Lower leg skin (tissue), 4 donors: ENCODE measurements at places on chromosomes 11 and 22.

GRCh38 chr22:48096851-48097665, 1334.6 kb downstream of the TBC1D22A start:
- DNase-seq, result peak; percentile 70

DNA sequence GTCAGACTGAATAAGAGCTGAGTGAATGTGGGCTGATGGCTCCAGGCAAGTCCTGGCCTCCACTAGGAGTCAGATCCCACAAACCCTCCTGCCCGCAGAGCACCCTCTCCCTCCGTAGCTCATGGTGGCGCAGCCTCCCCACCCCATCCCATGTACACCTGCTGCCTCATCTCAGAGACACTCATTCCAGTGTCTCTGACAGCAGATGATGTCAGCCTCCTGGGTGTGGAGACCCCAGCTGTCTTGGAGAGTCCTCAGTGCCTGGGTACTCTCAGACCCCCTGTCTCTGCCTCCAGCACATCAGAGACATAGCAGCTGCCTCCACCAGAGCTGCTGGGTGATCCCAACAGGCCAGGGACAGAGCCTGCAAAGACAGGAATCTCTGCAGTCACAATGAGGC, 9.5 kb downstream of the IGLL5 start:
- DNase-seq, result no peak

DNA sequence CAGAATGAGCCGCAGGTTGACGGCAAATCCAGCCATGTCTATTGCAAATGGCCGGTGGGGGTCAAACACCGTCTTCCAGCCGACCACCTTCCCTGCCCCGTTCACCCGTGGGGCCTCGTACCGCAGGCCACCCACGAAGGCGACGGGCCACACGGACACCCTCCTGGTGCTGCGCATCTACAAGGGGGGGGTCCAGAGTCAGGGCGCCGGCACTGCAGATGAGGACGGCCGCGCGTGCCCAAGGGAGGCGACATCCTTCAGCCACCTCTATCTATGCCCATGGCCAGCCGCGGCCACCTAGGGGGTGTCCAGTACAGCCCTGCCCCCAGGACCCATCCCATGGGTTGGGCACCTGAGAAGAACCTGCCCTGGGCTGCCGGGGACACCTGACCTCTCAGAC, 29.2 kb downstream of the B3GAT1 start:
- no peak for DNase-seq

DNA sequence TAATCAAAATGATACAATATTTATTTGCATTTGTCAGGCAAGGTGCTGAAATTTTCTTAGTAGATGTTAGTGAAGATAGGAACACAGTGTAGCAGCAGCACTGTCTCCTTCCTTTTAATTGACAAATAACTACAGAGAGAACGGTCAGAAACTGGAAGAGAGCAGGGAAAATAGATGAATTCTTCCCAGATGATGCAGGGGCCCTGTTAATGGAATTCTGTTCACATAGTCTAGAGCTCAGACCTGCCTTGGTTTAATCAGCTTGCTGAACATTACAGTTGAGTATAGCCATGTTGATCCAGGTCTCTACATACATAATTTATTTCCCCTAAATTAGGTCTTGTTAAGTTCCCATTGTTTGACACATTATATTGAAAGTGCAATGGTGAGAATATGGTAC, 127.4 kb downstream of the SLC17A6 start:
- no peak for DNase-seq

- DNase-seq, result no peak
Observed at GRCh38 chr11:86212019-86212611, 32.4 kb upstream of the EED start.

GRCh38 chr11:121450401-121450800, 1.7 kb upstream of the SORL1 start:
- no peak for DNase-seq

- no peak for DNase-seq
Observed at GRCh38 chr11:34417202-34417601, 21.5 kb upstream of the CAT start.

DNA sequence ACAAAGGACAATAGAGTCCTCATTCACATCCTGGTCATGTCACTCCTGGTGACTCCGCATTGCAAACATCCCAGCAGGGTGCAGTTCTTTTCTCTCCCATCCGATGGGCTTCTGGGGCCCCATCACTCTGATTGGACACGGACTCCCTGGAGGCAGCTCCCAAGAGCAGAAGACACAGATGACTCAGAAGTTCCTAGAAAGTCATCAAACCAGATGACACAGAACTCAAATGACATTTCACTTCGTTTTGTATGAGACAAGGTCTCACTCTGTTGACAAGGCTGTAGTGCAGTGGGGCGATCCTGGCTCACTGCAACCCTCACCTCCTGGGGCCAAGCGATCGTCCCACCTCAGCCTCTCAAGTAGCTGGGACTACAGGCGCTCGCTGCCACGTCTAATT, 33.2 kb downstream of the ZNF195 start:
- DNase-seq, result no peak

DNA sequence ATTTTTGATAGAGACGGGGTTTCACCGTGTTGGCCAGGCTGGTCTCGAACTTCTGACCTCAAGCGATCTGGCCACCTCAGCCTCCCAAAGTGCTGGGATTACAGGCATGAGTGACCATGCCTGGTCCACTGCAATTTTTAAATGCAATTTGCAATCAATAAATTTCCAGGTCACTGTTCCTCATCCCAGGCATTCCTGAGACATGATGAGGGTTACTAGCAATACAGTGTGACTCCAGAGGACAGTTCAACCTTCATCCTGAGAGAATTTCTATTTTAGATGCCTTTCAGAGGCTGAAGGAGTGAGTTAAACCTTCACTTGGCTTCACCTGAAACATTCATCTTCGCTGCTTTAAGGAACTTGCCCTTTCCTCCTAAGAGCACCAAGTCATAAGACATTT, 9.7 kb upstream of the UBASH3B start:
- DNase-seq, result no peak

- DNase-seq, result no peak
Observed at GRCh38 chr11:95922099-95922498, 1.8 kb downstream of the MTMR2 start.

DNA sequence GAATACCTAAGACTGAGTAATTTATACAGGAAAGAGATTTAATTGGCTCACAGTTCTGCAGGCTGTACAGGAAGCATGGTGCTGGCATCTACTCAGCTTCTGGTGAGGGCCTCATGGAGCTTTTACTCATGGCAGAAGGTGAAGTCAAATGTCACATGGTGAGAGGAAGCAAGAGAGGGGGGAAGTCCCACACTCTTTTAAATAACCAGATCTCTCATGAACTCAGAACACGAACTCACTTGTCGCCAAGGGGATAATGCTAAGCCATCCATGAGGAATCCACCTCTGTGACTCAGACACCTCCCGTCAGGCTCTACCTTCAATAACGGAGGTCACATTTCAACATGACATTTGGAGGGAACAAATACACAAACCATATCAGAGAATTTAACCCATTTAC, 42.2 kb downstream of the BIRC2 start:
- DNase-seq, result no peak

GRCh38 chr11:68181719-68182451, 31.2 kb downstream of the KMT5B start:
- no peak for DNase-seq

GRCh38 chr11:100684101-100685065, 2.7 kb upstream of the ARHGAP42 start:
- DNase-seq, result no peak
